ENCODE measurements at places on chromosomes 12 and 14.

DNA sequence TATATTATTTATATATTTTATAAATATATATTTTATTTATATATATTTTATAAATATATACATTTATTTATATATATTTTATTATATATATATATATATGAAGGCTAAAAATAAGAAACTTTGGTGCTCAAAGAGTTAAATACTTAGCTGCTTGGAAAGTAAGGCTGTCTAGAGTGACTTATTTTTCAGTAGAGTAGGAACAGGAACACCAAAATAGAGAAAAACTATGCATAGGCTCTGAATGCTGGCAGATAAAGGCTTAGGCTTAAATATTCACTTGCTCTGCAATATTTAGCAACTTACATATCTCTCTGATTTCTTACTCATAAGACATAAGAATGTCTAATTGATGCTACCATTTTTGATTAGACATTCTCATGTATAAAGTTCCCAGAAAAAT is 991.2 kb downstream of the VRK1 start:
- no peak for DNase-seq

- no peak for DNase-seq
Observed at GRCh38 chr14:32682214-32682613, 256.5 kb upstream of the NPAS3 start.

DNA sequence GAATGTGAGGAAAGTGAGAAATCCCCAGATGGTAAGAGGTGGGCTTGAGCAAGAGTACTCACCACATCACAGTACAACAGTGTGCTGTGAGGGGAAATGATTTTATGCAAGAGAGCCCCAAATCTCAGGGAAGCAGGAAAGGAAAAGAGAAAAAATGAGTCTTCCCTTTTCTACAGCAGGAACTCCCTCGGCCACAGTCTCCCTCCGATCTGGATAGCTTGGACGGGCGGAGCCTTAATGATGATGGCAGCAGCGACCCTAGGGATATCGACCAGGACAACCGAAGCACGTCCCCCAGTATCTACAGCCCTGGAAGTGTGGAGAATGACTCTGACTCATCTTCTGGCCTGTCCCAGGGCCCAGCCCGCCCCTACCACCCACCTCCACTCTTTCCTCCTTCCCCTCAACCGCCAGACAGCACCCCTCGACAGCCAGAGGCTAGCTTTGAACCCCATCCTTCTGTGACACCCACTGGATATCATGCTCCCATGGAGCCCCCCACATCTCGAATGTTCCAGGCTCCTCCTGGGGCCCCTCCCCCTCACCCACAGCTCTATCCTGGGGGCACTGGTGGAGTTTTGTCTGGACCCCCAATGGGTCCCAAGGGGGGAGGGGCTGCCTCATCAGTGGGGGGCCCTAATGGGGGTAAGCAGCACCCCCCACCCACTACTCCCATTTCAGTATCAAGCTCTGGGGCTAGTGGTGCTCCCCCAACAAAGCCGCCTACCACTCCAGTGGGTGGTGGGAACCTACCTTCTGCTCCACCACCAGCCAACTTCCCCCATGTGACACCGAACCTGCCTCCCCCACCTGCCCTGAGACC is 7.8 kb downstream of the ATN1 start:
- DNase-seq = no peak

GRCh38 chr14:54922598-54922997 is 20.0 kb upstream of the GCH1 start:
- no peak for DNase-seq

DNA sequence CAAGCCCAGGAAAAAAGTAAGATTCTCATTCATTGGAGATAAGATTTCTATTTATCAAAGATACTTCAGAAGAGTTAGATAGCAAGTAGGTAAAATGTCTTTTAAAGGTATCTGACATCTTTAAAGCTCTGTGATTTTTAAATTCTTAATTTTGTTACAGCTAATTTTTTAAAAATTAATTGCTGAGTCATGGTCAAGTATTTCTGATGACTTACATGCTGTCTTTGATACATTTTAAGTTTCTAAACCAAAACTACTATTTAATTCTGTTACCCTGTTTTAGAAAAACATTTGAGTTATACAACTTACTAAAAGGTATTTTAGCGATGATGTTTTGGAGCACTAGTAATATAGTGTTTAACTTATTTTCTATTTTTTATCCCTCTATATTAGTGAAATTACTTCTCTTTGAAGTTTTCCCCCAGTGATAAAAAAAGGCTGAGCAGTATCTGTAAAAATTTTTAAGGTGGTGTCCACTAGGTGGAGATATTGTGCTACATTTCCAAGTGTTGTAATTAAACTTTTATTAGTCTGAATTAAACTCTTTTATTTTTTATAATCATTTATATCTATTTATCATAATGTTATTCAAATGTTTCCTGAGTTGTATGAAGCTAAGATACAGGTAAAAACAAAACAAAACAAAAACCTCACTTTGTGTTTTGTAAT is 11.5 kb downstream of the ALG10 start:
- no peak for DNase-seq

GRCh38 chr14:72742838-72743195 is 151.1 kb downstream of the DPF3 start:
- no peak for DNase-seq

GRCh38 chr14:105987563-105987962 is 461.2 kb downstream of the TMEM121 start:
- no peak for DNase-seq

DNA sequence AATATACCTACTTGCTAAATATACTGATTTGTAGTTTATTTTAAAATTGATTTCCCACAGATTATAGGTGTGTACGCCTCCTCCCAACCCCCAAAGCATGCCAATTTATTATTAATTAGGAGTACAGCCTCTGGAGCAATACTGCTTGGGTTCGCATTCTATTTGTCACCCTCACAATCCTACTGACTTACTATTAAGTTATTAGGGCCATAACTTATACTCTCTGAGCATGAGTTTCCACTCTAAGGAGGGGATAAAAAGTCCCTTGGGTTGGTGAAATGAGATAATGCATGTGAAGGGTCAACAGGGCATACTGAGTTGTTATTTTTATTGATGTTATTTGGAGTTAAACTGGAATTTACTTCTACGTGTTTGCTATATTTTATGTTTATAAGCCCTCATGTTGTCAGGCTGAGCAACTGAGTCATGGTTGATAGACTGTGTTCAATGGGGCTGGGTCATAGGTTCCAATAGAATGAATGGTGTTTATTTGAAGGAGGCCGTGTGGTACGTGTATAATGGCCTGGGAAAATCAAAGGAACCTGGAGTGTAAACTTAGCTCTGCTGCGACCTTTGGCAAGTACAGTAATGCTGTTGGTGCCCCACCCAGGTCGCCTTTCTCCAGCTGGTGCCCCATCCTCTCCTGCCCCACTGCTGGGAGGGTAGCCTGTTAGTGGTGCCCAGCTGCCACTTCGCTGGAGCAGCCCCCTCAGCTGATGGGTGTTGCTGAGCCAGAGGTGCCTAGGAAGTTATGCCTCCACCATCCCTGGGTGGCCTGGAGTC is 99.3 kb upstream of the PTPRB start:
- no peak for DNase-seq

- DNase-seq = no peak
Observed at GRCh38 chr12:50961708-50962107, 9.4 kb downstream of the HIGD1C start.

DNA sequence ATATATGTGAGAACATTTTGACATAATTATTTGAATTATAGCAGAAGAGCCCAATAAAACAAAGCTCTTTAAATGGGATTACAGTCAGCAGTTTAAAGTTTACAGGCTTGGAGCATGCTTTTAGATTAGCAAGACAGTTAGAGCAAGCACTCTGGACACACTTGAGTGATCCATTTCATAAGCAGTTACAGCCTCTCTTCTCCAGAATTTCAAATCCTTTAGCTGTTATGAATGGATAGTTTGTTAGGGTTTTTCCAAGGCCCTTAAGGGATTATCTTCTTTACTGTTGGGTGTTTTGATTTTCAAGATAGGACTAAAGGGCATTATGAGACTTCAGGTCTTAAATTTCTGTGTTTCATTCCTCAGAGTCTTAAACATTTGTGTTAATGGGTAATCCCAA is 36.3 kb downstream of the BEST3 start:
- no peak for DNase-seq

GRCh38 chr14:95460647-95461478 is 55.6 kb downstream of the SYNE3 start:
- peak; percentile 61 for DNase-seq

All from right hindlimb (tissue), 1 donor.